ENCODE measurements at places on chromosomes 2 and 18. TPM values are rescaled to one million over a fixed set of nuclear protein-coding genes. Genes with fewer than 3 reads are reported as not detected.

GRCh38 chr2:33378556-33379210 lies 97.8 kb upstream of the RASGRP3 start:
- DNase-seq, result no peak

ANO7 gene
- total RNA-seq, result 0.12 TPM

PRKAG3 gene
- total RNA-seq, result not detected

CYB5A gene
- 30.6 TPM for total RNA-seq

SLC30A3 gene
- total RNA-seq, result 0.23 TPM

MGAT4A gene
- 109 TPM for total RNA-seq

GRCh38 chr18:9446839-9447238 lies 28.5 kb upstream of the RALBP1 start:
- no peak for DNase-seq

GRCh38 chr2:43170405-43171105 lies 55.9 kb downstream of the ZFP36L2 start:
- DNase-seq, result no peak

GRCh38 chr2:68646303-68646702 lies 2.9 kb downstream of the PROKR1 start:
- no peak for DNase-seq

SPATA3 gene
- 0.71 TPM for total RNA-seq
